Activated naive CD4-positive, alpha-beta T cell treated with anti-CD3 and anti-CD28 coated beads, Interleukin-2, amount 50 U/mL, for 16 hours (primary cell): ENCODE measurements at places on chromosomes 3 and 15.
A peak's percentile ranks its signal among the peaks of the same experiment; 100 is the strongest.

GRCh38 chr3:100075851-100076730, 38.2 kb downstream of the FILIP1L start:
- DNase-seq = no peak

- no peak for DNase-seq
These were observed 1078.5 kb downstream of the TUSC7 start for GRCh38 chr3:117788061-117788460.

- DNase-seq = no peak
These were observed 2.1 kb downstream of the RPP25 start for GRCh38 chr15:74954515-74954914.

- no peak for DNase-seq
These were observed 13.8 kb downstream of the WDR93 start for GRCh38 chr15:89704411-89704810.

DNA sequence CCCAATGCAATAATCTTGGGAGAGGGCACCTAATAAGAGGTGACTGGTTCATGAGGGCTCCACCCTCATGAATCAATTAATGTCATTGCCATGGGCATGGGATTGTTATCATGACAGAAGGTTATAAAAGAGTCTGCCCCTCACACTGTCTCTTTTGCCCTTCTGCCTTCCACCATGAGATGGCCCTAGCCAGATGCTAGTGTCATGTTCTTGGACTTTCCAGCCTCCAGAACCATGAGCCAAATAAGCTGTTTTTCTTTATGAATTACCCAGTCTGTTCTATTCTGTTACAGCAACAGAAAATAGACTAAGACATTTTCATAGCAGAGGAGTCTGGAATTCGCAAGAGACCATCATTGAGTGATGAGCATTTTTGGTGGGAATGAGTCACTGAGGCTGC, 16.0 kb upstream of the RAD18 start:
- no peak for DNase-seq

GRCh38 chr15:59918994-59919951, 84.8 kb upstream of the FOXB1 start:
- peak; percentile 55 for DNase-seq

DNA sequence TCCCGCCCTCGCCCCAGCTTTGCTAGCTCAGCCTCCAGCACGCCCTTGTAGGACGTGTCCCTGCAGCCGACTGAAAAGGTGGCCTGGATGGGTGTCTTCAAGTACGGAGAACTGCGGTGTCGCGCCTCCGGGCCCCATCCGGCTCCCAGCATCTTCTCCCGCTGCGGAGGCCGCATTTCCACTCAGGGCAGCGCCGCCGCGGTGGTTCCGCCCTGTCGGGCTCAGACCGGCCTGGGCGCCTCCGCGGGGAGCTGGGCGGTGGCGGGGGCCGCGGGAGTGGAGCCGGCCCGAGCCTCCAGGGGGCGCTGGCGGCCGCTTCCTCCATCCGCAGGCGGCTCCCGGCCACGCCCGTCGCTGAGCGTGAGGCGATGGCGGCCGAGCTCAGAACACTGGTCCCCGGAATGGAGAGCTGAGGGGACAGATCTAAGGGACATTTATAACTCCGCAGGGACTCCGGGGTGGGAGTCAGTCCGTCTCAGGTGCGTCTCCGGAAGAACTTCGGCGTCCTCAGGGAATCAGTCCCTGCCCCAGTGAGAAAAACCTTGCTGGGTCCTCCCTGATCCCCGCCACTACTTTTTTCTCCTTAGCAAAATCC, 13.6 kb upstream of the SMCO1 start:
- DNase-seq = peak; percentile 84

GRCh38 chr3:112460519-112461195, 38.6 kb downstream of the BTLA start:
- DNase-seq = no peak

- DNase-seq = peak; percentile 13
These were observed 189.1 kb downstream of the GOLGA6L6 start for GRCh38 chr15:20352241-20353200.

GRCh38 chr3:53154881-53155285, 6.1 kb upstream of the PRKCD start:
- no peak for DNase-seq

DNA sequence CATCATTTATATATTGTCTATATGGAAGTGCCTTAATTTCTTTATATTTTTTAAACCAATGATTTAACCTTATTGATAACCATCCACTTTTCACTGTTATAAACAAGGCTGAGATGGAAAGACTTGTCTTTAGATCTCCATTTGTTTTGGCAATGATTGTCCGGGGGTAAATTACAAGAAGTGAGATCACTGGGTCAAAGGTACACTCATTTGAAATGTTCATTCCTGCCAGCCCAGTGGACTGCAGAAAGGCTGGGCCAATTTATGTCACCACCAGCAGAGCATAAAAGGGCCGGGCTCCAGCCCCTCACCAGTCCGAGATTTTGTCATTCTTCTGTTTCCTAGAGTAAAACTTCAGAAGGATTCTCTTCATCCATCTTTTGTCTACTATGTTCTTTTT, 93.6 kb upstream of the NEO1 start:
- no peak for DNase-seq

DNA sequence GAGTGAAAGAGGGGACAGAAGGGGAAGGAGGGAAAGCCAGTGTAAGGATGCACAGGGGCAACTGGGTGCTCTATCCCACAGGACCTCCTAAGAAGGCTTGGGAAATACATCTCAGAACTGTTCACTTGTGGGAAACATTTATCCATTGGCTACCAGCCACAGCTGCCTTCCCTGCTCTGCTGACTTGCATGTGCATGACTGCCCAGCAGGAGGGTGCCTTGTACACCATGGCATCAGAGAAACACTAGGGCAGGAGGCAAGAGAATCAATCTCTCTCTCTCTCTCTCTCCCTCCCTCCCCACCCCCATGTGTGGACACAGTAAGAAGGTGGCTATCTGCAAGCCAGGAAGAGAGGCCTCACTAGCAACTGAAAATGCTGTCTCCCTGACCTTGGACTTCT, 62.9 kb upstream of the ZBTB38 start:
- no peak for DNase-seq

- no peak for DNase-seq
These were observed 419.3 kb downstream of the MAGI1 start for GRCh38 chr3:65619451-65619881.

GRCh38 chr3:136196064-136196400, at the start of gene MSL2:
TSS of gene MSL2 (minus strand) at chr3:136196335. CDS start at chr3:136195113, 1,222 bp downstream.
- DNase-seq = no peak

- DNase-seq = no peak
These were observed 46.1 kb downstream of the CHCHD6 start for GRCh38 chr3:126749931-126750755.

DNA sequence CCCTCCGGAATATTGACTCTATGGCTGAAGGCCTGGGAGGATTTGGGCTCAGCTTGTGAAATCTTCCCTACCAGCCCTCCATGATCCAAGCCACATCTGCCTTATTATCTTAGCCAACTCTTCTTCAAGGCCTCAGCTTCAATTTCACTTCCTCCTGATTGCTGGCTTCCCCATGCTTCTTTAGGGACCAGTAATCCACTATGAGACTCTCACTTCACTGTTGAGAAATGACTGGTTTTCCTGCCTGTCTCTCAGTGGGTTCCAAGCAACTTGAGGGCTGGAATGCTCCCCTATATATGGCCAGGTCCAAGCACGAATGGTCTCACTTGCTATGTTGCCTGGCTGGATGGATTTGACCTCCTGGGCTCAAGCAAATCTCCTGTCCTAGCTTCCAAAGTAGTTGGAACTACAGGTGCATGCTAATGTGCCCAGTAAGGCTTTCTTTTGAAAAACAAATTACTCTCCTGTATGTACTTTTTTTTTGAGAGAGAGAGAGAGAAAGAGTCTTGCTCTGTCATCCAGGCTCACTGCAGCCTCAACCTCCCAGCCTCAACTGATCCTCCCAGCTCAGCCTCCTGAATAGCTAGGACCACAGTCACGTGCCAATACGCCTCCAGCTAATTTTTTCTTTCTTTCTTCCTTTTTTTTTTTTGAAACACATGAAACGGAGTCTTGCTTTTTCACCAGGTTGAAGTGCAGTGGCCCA, 7.9 kb upstream of the PIK3CB start:
- no peak for DNase-seq

DNA sequence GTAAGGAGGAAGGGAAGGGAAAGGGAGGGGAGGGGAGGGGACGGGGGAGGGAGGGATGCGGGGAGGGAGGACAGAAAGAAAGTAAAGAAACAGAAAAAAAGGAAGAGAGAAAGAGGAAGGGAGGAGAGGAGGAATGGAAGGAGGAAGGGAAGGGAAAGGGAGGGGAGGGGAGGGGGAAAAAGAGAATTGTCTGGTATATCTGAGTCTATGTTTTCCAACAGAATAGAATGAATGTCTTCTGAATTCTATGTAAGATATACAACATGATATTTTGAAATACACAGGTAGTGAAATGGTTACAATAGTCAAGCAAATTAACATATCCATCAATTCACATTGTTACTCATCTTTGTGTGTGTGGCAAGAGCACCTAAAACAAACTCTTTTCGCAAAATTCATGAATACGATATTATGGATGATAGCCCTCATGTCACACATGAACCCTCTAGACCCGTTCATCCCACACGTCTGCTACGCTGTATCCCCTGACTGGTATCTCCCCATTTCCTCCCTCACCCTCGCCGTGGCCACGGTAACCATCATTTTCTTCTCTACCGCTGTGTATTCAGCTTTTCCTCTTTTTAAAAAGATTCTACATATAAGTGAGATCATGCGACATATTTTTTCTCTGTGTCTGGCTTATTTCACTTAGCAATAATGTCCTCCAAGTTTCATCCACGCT, 168.9 kb downstream of the XXYLT1 start:
- DNase-seq = no peak

GRCh38 chr3:76985645-76986044, 54.3 kb upstream of the ROBO2 start:
- no peak for DNase-seq

GRCh38 chr15:95610945-95611344, 719.6 kb upstream of the NR2F2 start:
- DNase-seq = no peak

GRCh38 chr3:183449391-183449790, 21.0 kb upstream of the MCF2L2 start:
- no peak for DNase-seq

DNA sequence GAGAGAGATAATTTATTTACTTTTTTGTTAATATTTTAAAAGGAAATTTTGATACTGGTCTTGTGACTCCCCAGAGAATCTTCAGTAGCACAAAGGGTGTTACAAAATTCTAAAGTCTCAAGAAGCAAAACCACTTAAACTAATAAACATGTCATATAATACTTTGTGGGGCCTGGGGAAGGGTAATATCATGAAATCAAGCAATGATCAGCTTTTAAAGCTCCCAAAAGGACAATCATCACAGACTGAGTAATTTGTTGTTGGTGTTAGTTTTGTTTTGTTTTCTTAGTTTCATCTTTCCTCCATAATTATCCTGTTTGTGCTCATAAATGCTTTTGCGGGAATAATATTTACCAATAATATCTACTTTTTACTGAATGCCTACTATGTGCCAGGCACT, 55.0 kb downstream of the TMEM212 start:
- no peak for DNase-seq

- DNase-seq = no peak
These were observed 85.2 kb upstream of the OXTR start for GRCh38 chr3:8854656-8855055.

- DNase-seq = no peak
These were observed 109.5 kb upstream of the PTPRG start for GRCh38 chr3:61451841-61452240.

GRCh38 chr15:80026754-80027153, 32.7 kb upstream of the ZFAND6 start:
- no peak for DNase-seq

DNA sequence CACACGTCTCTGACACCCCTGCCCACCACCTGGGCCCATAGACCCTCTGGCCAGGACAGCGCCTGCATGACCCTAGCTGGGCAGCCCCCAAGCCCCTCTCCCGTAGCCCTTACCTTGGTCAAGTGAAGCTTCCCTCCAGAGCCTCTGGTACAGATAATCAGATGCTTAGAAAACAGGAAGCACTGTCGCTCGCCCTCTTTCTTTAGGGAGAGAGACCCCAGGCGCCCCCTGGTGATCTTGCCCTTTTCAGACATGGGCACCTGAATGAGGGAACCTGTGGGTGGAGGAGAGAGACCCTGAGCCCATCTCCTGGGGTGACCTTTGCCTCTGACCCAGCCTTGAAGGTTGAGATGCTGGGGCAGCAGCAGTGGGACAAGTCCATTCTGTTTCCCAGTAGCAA, 65.4 kb downstream of the RASGRF1 start:
- DNase-seq = no peak

- no peak for DNase-seq
These were observed 92.1 kb upstream of the GADL1 start for GRCh38 chr3:30986551-30986950.

DNA sequence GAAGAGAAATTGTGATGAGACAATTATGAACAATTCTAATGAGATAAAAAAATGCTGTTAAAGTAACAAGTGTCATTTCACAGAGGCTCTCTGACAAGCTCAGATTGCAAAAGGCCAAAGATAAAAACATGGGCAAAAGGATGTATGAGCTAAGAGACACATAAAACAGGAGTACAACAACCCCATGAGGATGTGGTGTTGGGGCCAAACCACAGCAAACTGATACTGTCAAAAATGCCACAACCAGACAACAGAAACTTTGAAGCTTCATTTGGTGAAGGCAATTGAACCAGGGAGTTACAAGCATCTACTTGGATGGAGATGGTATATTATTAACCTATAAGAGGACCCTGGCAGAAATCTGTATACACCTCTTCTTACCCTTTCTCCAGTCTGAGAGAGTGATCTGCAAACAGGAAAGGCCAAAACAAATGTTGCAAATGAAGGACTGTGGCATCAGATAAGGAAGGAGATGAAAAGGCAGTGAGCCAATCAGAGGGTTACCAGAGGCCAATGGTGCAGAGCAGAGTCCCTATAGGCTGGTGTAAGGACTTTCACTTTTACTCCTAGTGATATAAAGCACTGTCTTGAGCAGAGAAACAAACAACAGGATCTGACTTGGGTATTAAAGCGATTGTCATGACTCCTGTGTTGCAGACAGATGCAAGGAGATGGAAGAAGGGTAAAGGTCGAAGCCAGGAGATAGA, 659.0 kb downstream of the NTRK3 start:
- no peak for DNase-seq

GRCh38 chr3:179107617-179108016, 36.0 kb upstream of the ZMAT3 start:
- no peak for DNase-seq

DNA sequence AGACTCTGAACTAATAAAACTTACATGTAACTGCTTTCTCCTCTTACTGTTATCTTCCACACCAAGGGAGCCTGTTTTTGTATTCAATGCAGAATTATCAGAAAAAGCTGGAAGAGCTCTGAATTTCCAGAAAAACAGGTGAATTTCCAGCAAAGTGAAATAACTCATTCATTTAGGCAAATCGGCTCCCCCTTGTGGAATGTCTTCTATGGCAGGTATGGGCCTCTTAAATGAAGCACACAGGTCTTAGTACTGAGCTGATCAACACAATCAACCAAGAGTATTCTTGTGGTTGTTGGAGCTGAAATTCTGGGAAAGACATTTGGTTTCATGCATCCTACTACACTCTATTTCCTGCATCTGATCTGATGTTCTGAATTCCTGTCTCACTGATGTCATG, 31.0 kb upstream of the PTPRG start:
- DNase-seq = no peak

- DNase-seq = no peak
These were observed 41.1 kb downstream of the VGLL3 start for GRCh38 chr3:86949850-86950249.
